Left renal cortex interstitium (tissue), 4 donors: ENCODE measurements at places on chromosomes 13 and 19.

- no peak for DNase-seq
Measured at GRCh38 chr19:2726904-2727639, 5.9 kb upstream of the DIRAS1 start.

DNA sequence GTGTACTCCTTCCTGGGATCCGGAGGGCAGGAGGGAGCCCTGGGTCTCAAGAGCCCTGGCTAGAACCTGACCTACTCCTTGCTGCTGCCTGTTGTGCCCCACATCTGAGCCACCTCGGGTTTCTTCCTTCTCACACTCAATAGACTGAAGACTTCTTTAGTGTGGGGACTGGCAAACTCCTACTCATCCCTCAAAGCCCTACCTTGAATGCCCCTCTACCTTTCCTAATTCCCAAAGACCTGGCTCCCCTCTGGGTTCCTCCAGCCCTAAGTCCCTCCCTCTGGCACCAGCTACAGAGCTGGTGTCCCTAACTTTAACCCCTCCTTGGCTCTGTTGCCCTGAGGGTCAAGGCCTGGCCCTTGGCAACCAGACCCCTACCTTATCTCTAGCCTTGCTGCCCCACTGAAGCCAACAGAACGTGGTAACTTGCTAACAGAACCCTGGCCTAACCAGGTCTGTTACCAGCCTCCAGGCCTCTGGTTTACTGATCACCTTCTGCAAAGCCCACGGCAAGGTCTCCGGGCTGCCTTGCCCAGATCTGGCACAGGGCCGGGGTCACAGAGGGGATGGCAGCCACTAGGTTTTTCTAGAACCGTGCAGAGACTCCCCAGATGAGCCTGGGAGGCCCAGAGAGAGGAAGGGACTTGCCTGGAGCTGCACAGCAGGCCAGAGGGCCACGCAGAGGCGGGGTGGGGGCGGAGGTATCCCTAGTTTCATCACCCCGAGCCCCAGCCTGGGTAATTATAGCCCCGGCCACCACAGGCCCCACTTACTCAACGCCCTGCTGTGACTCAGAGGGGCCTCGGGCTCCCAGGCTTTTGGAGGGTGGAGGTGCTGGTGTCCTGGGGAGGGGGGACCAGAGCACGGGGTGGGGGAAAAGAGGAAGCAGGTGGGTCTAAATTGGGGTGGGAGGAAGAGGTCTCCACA, 15.3 kb downstream of the ZBTB7A start:
- DNase-seq = no peak

GRCh38 chr19:15223649-15224361, 8.4 kb downstream of the EPHX3 start:
- DNase-seq = no peak

- DNase-seq = no peak
Measured at GRCh38 chr13:88144580-88144979, 473.4 kb downstream of the SLITRK5 start.

- no peak for DNase-seq
Measured at GRCh38 chr13:97273341-97273831, 51.3 kb downstream of the MBNL2 start.

DNA sequence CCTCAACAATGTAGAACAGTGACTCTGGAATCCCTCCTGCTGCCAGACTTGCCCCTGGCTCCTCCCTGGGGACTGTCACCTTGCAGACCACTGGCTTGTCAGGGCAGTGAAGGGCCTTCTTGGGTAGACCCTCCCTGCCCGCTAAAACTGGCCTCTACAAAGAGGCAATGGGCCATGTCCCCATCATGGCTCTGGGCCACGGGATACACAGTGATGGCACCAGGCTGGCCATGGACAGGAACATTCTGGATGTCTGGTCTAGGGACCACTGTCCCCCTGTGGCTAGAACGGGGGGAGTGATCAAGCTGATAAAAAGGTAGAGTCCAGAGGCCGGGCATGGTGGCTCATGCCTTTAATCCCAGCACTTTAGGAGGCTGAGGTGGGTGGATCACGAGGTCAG, 60.9 kb downstream of the ACSBG2 start:
- no peak for DNase-seq

DNA sequence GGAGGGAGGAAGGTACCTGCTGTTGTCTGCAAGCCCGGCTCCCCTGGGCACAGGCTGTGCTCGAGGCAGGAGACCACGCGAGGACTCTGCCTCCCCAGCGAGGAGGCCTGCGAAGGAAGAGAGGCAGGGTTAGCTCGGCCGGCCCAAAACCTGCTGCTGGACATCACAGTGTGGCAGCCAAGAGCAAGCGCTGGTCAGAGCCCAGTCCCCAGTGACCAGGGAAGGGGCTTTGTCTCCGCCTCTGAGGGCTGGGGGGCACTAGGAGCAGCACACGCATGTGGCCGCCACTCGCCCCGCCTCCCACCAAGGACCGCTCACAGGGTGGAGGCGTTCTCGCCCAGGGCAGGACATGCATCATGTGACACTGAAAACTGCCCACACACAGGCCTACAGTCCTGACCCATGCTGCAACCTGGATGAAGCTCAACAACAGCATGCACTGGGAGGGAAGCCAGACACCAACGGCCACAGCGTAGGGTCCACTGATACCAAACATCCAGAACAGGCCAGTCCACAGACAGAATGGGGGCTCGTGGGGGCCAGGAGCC, 8.5 kb downstream of the MIER2 start:
- no peak for DNase-seq

GRCh38 chr13:36815062-36815461, 4.0 kb upstream of the RFXAP start:
- no peak for DNase-seq
